ENCODE measurements at places on chromosomes 7 and 10.

DNA sequence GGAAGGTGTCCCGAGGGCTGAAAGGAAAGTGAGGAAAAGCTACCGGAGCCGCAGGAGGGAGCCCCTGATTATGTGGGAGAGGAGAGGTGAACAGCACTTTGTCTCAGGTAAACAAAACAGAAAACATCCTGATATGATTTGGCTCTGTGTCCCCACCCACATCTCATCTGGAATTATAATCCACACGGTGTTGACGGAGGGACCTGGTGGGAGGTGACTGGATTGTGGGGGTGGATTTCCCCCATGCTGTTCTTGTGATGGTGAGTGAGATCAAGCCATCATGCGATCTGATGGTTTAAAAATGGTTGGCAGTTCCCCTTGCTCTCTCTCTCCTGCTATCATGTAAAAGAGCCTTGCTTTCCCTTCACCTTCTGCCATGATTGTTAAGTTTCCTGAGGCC is 3.0 kb downstream of the POLD2 start:
- no peak for DNase-seq

DNA sequence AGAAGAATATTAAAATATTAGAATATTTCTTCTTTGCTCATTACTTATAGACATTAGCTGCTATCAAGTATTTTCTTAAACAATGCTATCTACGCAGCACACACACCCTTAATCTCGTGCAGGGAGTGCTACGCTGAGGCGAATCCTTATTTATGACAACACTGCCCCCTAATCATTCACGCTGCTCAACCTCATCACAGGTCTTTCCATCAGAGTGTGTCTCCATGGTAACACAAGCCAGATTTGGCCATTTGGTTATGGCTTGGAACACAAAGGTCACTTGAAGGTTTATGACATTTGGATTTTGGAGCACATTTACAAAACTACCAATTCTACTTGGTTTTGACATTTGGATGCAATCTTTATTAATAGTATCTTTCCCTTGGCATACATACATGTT is 45.4 kb upstream of the MYO3A start:
- DNase-seq = no peak

GRCh38 chr7:115410434-115410820 is 488.5 kb downstream of the MDFIC start:
- DNase-seq = no peak

DNA sequence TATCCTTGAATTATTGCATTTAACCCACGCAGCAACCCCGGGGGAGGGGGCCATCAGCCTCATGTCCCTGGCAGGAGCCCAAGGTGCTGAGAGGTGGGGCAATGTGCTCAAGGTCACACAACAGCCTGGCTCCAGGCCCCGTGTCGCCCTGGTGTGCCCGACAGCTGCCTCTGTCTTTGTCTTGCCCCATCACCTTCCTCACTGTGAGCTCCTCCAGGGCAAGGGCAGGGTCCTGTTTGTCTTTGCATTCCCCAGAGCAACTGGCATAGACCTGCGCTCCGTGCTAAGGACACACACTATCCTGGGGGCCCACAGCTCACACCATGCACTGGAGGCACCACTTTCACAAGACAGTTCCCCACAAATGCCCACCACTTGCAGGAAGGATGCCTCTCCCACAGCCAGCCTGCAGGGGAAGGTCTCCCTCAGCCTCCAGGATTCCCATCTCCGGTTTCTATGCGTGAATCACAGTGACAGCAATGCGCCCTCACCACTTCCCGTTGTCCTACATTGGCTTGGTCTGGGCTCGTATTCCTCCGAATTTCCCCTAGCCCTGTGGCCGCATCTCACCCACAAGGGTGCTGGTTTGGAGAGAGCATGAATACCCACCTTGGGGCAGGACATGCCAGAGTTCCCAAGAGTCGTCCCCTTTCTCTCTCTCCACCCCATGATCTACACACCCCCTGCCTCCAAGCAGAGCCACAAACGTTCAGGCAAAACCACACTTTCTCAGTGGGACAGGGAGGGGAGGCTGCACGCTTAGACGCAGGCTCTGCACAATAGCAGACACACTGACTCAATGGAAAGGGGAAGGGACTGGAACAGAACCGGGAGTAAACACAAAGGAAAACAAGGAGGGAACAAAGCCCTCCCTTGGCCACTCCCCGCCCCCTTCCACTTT is 10.3 kb downstream of the ITPRIP start:
- DNase-seq = peak; percentile 80

DNA sequence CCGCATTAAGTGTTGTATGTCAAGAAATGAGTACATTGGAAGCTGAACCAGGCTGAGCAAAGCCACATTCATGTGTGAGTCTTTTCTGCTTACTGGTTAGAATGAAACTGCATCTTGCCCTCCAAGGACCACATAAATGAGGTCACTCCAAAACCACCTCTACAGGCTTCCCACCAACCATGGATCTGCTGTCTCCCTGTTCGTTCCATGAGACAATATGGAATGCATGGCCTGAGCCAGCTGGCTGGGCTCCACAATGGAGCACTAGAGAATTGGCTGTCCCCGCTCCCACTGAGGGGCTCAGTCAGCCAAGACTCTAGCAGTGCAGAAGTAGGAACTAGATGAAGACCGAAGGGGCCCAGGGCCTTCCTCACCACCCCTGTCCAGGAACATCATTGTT is 120.8 kb downstream of the TNS3 start:
- DNase-seq = peak; percentile 66
